ENCODE measurements at places on chromosomes 3 and 15.

DNA sequence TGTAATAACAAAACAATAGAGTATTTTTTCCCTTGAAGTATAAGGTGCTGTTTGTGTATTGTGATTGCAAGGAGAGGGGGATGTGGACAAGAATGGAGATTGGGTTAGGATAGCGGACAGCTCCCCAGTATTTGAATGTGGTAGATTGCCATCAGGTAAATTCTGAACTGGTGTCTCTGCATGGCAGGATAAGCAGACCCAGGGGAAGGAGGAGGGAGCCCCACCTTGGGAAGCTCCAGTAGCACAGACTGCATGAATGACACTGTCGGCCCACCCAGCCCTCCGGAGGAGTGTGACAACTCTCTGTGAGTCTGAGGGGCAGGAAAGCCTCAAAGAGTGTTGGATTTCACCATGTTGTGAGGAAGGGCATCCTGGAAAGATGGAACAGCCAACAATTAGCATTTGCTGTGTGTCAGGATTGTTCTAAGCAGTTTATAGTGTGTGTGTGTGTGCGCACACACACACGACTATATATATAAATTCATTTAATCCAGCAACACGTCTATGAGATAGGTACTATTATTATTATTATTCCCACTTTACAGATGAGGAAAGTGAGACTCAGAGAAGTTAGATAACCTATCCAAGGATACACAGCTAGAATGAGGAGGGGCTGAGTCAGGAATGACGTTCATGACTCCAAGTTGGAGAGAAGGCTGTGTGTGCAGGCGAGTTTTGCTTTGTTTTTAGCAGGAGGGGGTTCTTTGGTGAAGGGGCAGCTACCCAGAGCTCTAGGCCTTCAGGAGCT is 63.4 kb upstream of the LCTL start:
- no peak for DNase-seq

GRCh38 chr3:64520334-64520733 is 167.5 kb downstream of the ADAMTS9 start:
- DNase-seq = no peak

- DNase-seq = no peak
These were observed 856 bp downstream of the ABCF3 start for GRCh38 chr3:184186902-184187207.

GRCh38 chr3:191100516-191100915 is 98.5 kb upstream of the OSTN start:
- no peak for DNase-seq

- DNase-seq = no peak
These were observed 40.5 kb upstream of the SMAD6 start for GRCh38 chr15:66661432-66662096.

GRCh38 chr3:106965307-106965706 is 411.9 kb upstream of the CCDC54 start:
- no peak for DNase-seq

DNA sequence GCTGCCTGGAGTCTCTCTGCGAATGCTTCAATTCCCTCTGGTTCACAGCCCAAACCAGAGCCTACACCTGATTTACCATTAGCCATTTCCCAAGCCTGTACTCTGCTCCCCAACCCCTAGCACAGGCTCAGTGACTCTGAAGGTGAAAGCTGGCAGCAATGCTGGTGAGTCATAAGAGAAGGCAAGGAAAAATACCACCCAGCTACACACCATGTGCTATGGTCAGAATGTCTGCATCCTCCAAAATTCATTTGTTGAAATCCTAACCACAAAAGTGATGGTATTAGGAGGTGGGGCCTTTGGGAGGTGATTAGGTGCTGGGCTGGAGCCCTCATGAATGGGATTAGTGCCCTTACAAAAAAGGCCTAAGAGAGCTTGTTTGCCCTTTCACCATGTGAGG is 117.1 kb upstream of the TJP1 start:
- DNase-seq = no peak

DNA sequence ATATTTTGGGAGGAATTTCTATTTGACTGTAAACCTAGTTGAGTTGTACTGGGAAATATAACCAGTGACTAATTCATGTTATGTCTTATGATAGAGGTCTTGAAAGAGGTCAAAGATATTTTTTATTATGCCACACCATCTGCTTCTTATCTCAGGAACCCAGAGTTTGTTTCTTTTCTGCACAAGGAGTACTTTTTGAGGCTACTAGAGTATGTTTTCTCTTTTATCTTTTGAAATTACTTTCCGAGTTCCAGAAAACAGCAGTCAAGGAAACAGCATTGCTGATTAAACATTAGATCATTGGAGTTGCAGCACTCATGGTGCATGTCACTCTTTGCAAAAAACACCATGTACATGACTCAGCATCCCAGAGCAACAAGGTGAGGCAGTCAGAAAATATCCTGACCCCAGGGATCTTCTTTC is 645.8 kb upstream of the NR2F2 start:
- no peak for DNase-seq

DNA sequence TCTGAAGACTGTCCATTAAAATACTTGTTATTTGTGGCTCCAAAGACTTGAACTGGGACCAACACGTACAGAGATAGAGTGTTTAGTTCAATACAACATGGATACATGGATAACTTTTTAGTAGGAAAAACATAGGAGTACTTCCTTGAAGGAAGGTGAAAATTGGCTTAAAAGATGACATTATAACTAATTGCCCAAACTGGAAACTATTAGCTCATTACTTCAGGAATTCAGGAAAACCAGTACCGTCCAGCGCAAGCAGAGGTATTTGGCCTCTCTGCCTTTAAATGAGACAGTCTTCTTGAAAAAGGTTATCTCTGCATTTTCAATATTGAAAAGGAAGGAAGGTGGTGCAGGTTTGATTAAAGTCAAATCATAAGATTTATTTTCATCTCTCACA is 234.5 kb downstream of the IL5RA start:
- DNase-seq = no peak

- no peak for DNase-seq
These were observed 217.9 kb downstream of the SNRPN start for GRCh38 chr15:25172691-25173090.

DNA sequence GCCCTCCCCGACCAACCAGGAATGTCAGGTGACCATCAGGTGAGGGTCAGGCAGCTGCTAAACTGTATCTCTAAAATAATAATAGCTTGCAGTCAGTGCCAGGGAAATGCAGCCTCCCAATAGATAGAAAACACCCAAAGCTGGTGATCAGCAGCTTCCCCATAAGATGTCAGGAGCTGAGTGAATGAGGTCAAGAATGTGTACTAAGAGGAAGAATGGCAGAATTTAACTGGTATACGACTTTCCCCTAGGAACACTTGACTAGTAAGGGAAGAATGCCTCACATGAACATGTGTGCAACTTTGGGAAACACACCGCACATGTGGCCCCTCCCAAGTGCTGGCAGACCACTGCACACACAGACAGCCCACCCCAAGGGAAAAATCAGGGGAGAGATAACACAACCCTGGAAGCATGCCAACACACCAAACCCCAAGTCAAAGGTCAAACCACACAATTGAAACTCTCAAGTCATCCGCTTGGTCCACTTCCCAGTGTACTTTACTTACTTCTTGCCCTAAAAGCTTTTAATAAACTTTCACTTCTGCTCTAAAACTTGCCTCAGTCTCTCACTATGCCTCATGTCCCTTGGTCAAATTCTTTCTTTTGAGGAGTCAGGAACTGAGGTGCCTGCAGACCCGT is 806.5 kb downstream of the OTOL1 start:
- no peak for DNase-seq

- DNase-seq = no peak
These were observed 187.2 kb downstream of the CADPS start for GRCh38 chr3:62688050-62688449.

DNA sequence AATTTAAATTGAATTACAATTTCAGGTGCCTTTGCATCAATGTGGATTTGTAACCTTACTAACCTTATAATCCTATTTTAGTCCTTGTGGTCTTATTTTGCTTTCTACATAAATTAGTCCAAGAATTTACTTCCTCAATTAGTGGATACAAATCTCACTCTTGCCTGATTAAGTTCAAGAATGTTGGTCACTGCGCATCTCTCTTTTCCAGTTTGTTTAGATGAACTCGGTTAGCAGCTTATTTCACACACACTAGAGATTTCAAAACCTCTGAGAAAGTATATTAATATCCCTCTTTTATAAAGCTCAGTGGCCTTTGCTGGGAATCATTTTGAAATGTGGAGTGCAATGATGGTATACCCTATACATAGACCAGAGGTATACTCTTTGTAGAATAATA is 243.4 kb downstream of the DTWD1 start:
- no peak for DNase-seq
